Stimulated activated CD8-positive, alpha-beta memory T cell treated with anti-CD3 and anti-CD28 coated beads, Interleukin-2, amount 100 ng/mL, for 1 hour (primary cell): ENCODE measurements at places on chromosomes 6 and 20.

- no peak for DNase-seq
These were observed 5.3 kb downstream of the MMP9 start for GRCh38 chr20:46013829-46014516.

DNA sequence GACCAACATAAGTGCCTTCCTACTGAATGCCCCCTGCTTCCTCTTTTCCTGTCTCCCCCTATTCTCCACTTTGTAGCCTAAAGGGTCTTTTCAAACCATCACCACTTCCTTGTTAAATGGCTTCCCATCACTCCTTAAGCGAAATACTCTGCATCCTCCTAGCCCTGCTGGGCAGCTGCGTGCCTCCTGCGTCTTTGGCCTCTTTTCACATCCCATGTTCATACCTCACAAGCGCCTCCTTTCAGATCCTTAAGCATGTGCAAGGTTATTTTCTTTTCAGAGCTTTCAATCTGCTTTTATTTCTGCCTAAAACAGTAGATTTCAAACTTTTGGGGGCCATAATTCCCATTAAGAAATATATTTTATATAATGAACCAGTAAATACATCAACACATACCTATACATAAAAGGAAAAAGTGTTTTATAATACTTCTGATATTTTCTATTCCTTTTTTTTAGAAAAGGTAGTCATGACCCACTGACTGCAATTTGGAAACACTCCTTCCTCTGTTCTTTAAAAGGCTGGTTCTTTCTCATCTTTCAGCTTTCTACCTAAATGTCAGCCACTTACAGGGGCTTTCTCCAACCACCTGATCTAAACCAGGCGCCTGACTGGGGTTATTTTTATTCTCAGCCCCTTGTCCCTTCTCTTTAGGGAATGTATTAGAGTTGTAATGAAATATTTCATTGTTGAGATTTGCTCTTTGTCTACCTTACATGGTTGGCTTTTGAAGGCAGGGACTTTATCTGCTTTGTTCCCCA, 84.1 kb downstream of the PRDM1 start:
- DNase-seq, result no peak

- DNase-seq, result no peak
These were observed 554 bp upstream of the ZSCAN31 start for GRCh38 chr6:28336284-28337120.

DNA sequence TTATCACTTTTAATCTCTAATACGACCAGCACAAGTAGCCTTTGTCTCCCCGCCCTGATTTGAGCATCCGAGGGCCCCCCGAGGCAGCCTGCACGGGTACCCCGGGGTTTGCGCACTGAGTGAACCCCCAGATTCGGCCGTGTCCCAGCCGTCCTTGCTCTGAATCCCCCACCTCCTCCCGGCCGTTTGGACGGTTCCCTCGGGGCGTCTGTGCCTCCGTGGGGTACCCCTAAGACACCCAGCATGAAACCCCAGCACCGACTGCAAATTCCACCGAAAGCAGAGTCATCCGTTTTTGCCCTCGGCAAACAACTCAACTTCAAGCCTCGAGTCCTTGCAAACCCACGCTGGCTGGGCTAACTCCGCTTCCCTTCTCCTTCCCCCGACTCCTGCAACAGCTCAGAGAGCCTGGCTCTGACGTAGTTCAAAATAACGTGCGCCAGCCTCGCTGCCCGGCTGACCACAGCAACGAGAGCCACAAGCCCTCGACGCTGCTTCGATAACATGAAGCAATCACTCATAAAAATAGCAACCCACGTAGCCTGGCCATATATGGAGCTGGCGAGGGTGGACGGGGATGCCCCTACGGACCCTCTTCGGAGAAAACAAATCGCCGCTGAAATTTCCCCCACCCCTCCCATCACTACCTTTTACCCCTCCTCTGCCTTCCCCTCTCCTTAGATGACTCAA, 764 bp upstream of the SNAP25 start:
- DNase-seq, result no peak

- DNase-seq, result no peak
These were observed 228.9 kb downstream of the ALDH8A1 start for GRCh38 chr6:134721060-134721405.

DNA sequence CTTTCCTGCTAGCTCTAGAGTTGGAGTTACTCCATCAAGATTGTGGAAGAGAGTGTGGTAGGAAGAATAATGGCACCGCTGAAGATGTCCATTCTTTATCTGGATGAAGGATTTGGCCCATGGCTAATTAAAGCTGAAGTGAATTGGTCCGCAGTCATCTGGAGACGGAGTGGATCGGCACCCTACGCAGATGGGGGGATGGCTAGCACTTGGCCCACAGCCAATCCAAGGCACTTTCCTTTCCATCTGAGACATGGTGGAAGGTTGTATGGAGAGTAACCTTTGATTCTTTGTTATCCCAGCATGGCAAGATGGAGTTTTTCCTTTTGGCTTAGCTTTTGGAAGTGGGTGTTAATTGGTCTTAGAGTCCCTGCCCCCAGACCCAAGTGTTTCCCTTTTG, 88.3 kb downstream of the JPH2 start:
- DNase-seq, result no peak

DNA sequence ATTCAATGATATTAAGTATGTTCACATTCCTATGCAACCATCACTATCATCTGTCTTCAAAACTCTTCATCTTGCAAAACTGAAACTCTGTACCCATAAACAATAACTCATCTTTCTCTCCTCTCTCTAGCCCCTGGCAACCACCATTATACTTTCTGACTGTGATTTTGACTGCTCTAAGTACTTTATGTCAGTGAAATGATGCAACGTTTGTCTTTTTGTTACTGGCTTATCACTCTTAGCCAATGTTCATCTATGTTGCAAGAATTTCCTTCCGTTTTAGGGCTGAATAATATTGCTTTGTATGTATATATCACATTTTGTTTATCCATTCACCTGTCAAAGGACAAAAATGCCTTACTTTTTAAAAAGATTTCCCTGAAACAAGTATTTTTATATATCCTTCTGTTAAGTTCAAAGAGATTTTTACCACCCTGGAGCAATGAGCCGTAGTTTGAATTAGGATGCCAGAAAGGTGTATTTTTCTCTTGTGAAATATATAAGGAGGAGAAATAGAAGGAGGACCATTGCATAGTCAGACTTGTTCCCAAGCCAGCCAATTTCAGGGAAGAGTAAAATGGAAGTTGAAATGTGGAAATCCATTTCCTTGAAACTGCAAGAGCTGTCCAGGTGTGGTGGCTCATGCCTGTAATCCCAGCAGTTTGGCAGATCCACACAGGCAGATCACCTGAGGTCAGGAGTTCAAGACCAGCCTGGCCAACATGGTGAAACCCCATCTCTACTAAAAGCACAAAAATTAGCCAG, 4.0 kb upstream of the CGAS start:
- no peak for DNase-seq

- DNase-seq, result no peak
These were observed 961.7 kb downstream of the KIF16B start for GRCh38 chr20:15611541-15611940.

DNA sequence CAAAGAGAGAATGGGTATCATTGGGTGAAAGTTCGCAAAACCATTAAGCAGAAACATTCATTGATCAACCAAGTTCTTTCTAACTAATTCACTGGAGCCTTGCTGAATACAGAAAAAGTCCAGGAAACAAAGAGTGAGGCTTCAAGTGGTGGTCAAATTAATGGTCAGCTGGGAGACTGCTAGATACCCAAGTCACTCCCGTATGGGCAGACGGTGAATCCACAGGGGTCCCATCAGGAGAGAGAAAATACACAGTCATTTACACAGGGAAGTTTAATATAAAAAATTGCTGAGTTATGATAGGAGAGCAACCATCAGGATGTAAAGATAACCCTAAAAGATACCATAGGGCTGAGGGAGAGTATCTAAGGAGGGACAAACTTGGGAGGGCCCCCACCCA, 198.7 kb upstream of the DTNBP1 start:
- DNase-seq, result no peak

DNA sequence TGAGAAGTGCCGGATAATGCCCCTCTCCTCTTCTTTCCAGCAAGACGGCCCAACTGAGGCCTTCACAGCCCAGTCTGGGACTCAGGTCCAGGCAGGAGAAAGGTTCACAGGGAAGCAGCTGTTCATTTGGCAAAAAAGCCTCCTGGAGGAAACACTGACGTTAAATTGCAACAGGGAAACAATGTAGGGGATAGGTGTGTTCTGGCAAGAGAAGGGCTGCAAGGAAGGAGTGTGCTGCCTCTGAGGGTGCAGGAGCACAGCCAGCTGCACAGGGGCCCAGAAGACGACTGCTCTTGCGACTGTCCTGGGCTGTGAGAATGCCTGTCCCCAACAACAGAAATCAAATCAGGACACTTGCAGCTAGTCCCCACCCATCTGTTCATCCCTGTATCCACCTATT, 70.6 kb upstream of the PMEPA1 start:
- no peak for DNase-seq

DNA sequence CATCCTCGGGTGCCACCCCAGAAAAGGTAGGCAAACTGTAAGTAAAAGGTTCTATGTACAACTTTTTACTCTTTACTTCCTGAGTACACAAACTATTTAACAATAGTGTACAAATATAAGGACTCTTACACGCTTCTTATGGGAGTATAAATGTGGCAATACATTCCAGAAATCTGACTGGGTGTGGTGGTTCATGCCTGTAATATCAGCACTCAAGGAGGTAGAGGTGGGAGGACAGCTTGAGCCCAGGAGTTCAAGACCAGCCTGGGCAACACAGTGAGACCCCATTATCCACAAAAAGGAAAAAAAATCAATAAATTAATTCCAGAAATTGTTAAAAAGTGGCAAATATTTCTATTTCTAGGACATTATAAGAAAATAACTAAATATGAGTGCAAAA, 48.9 kb downstream of the PIGU start:
- no peak for DNase-seq

- DNase-seq, result no peak
These were observed 288.8 kb downstream of the BTBD9 start for GRCh38 chr6:38350942-38351341.

DNA sequence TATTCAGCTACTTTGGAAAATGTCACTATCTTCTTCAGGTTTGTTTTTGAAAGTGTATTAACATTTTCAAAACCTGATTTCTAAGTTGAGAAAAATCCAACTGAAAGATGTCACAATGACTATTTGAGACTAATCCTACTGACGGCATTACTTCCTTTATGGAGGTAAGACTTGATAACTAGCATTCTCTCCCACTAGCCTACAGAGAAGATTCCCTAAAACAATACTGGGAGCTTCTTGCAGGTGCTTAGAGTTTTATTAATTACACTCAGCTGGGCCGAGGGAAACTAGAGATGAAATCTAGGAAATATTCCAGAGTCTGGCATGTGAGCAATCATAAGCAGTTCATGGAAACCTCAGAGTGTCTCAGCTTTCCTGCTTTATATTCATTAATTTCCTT, 114.0 kb downstream of the LCA5 start:
- DNase-seq, result no peak

GRCh38 chr6:41571021-41571780, 25.0 kb downstream of the FOXP4 start:
- no peak for DNase-seq

- DNase-seq, result no peak
These were observed 394 bp downstream of the YIPF3 start for GRCh38 chr6:43516367-43516696.

DNA sequence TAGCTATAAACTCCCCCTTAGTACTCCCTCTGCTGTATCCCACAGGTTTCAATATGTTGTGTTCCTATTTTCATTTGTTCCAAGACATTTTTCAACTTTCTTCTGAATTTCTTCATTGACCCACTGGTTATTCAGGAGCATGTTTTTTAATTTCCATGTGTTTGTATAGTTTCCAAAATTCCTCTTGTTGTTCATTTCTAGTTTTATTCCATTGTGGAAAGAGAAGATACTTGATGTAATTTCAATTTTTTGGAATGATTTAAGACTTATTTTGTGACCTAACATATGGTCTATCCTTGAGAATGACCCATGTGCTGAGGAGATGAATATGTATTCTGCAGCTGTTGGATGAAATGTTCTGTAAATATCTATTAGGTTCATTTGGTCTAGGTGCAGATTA, 497.2 kb downstream of the BCKDHB start:
- DNase-seq, result no peak

- no peak for DNase-seq
These were observed 67.6 kb downstream of the MRPL14 start for GRCh38 chr6:44059359-44060346.

- DNase-seq, result no peak
These were observed 24.6 kb downstream of the PMEPA1 start for GRCh38 chr20:57685146-57685758.

DNA sequence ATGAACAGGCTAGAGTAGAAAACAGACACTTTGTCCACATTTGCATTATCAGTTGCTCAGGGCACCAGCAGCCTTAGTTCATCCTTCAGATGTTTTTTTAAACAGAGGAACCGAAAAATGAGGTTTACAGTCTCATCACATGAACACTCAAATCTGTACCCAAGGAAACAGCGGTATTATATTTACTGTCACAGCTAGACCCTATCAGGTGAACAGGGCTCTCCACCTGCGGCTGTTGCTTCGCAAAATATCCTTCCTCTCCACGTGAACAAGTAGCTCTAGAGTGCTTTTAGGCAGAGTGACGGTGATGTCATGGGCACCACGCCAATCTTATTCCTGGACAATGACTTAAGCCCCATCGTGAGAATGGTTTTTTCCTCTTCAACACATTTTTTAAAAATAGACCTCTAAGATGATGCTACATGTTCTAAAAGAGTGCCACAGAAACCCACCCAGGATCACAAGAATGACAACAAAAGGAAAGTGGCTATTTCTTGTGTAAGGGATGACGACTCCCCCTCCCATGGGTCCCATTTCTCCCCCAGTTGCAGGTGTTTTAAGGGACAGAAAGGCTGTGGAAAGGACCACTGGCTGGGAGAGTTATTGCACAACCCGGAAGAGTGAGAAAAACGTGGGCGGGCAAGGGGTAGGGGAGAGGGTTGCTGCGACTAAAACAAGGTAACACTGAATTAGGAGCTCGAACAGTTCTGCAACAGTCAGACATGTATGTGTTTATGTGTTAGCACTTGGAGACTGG, 77.7 kb downstream of the EFHC1 start:
- DNase-seq, result no peak

- DNase-seq, result no peak
These were observed 294.7 kb downstream of the PTPRT start for GRCh38 chr20:42895020-42895419.

GRCh38 chr20:32510120-32510600, 75.0 kb downstream of the NOL4L start:
- DNase-seq, result no peak

DNA sequence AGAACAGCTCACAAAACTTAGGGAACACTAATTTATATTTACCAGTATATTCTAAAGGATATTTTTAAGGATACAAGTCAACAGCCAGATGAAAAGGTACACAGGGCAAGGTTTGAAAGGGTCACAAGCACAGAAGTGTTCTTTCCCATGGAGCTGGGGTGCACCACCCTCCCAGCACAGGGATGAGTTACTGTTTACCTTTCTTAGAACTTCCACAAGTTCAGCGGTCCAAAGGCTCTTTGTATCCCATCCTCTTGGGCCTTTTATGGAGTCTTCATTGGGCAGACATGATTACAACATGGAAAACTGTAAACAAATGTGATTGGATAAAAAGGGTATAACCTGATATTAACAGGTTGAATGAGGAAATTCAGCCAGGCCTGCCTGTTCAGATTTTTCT, 1.1 kb upstream of the IL17F start:
- no peak for DNase-seq

GRCh38 chr6:77143659-77144447, 319.4 kb downstream of the HTR1B start:
- no peak for DNase-seq
